ENCODE measurements at places on chromosomes 7 and 10.

DNA sequence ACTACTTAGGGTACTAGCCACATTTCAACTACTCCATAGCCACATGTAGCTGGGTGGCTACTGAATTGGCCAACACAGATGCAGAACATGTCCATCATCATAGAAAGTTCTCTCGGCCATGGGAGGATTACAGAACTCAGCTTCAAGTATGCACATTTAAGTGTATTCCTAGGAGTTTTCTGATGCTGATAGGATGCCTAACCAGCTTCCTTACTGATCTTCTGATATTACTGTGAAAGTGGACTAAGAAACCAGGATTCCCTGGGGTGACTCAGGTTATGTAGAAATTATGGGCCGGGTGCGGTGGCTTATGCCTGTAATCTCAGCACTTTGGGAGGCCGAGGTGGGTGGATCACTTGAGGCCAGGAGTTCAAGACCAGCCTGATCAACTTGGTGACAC is 125.5 kb downstream of the FRMD4A start:
- DNase-seq = no peak

GRCh38 chr10:92031580-92031979 is 108.0 kb downstream of the BTAF1 start:
- DNase-seq = no peak

- peak; percentile 2 for DNase-seq
Measured at GRCh38 chr7:44307301-44307900, 18.0 kb downstream of the CAMK2B start.

GRCh38 chr7:150370612-150371071 is 2.0 kb downstream of the REPIN1 start:
- DNase-seq = no peak

DNA sequence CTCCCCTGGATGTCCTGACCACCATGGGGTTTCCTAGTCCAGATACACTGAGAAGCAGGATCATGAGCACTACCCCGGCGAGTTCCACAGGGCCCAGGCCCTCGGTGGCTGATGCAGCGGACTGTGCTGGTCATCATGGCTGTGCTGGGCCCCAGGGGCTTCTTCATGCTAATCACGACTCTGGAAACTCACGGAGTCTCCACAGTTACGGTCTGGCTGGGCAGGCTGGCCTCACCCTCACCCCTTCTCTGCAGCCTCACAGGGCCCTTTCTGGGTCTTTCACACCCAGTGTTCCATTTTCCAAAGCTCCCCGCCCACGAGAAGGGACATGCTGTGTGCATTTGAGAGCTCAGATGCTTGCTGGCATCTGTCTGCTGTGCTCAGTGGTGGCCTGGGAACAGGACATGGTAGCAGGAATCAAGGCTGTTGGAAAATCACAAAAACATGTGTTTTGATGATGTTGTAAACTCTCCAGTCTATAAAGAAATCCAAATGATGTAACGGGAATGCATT is 119.0 kb downstream of the PTPN20 start:
- no peak for DNase-seq

- DNase-seq = no peak
Measured at GRCh38 chr10:10956681-10957542, 60.8 kb upstream of the CELF2 start.

DNA sequence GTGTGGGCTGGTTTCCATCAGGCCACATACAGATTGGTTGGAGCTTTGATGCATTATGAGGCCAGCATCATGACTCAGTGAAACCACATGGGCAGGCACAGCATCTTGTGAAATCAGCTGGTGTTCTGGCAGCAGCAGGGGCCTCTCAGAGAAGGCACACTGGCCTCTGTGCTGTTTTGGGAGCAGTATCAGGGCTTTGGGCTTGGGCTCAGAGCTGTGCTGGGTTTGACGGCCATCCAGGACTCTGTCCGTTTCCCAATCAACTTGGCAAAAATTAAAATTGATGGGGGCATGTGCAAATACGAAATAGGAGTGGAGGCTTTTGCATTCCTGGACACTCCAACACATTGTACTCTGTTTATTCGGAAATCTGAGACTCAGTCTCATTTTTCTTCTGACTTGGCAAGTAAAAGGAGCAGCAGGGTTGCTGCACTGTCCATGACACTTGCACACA is 190.9 kb downstream of the BMPER start:
- DNase-seq = no peak

DNA sequence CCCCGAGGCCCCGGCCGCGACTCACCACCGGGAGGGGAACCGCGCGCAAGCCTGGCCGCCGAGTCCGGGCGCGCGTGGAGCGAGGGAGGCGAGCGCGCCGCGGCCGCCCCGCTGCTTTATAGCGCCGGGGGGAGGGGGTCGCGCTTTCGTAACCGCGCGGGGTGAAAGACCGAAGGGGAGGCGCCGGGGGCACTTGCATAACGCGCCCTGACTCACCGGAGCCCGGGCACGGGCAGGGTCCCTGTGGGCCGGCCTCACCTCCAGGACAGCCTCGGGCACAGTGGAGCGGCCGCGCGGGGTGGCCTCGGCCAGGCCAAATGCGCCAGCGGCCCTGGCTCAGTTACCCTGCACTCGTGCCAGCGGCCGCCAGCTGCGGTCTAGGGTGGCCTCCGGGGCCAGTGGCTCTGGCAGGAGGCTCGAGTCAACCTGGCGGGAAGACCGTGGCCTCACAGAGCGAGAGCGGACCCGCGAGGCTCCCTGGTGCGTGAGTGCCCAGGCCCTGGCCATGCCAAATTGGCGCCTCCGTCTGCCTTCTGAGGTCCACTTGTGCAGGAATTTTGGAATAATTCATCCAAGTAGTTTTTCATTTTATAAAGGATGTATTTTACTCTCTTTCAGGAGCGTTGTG is at the start of gene RBP4:
Gene RBP4, minus strand, starts transcription at position 90 of the 628 bp plus-strand sequence. CDS start 207 bp downstream, outside the sequence.
- no peak for DNase-seq

- no peak for DNase-seq
Measured at GRCh38 chr7:70635633-70636032, 496.3 kb upstream of the GALNT17 start.

GRCh38 chr7:56483861-56484550 is 367.8 kb upstream of the NUPR2 start:
- DNase-seq = no peak

DNA sequence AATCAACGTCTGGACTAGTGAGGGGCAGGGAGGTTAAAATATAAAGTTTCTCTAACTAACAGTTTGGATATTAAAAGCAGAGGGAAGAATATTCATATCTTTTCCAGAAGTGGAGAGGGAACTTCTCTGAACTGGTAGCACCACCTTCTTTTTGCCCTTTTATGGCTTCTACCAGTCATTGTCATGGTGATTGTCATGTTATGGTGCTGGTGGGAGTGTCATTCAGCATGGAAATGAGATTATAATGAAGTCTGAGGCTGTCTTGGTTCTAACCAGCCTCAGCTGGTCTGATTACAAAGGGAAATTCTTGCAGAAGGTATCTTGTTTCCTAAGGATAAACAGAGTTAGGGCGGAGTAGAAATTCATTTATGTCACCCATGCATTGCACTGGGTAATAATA is 523.8 kb downstream of the ZWINT start:
- DNase-seq = no peak

DNA sequence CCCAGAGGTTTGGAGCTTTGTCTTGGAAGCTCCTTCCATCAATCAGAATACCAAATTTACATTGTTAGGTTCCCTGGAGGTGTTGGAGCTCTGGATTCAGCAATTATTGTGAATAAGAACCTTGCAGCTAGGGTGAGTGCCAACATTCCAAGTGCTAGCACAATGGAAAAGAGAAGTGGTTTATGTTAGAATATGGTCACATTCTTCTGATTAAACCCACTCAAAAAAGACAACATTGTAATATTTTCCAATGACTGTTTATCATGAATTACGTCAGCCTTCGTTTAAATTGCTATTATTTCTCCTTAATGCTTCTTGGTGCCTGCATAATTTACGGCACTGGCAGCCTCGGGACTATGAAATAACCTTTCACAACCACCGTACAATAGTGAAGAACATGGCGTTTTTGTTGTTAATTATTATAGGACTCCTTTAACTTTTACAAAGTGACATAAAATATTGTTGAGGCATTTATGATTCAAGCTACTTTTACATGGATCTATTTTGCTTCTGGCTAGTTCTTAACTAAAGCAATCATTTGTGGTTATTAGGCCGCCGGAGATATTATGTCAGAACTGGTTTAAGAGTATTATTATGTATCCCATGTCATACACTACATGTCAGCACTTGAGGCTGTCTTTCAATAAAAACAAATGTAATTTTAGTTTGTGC is 117.7 kb downstream of the ARID5B start:
- DNase-seq = no peak

DNA sequence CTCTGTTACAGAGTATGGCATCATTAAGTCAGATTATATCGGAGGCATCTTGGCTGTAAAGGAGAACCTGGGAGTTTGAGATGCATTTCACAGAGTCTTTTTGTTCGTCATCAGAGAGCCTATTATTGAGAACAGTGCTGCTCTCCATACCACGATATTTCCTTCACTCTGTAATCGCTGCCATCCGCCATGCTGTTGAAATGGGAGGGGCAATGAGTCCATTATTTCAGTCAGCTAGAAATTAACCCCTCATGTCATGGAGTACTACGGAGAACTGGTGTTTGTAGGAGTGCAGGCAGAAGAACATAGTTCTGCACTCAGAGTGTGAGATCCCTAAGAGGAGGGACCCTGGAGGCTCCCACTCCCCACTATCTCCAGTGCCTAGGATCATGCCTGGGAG is 59.2 kb downstream of the SLC16A12 start:
- no peak for DNase-seq

Measured in dermis microvascular lymphatic vessel endothelial cell (primary cell).